GM12878 (cell line): ENCODE measurements at places on chromosomes 6 and 20.
A peak's percentile ranks its signal among the peaks of the same experiment; 100 is the strongest.

GRCh38 chr6:142942805-142943227, 2.2 kb downstream of the HIVEP2 start:
- DNase-seq, result no peak

- no peak for DNase-seq
Measured at GRCh38 chr20:57153238-57153905, 113.1 kb downstream of the BMP7 start.

- DNase-seq, result peak; percentile 99
Measured at GRCh38 chr6:26199057-26199772, 112.0 kb downstream of the HFE start.

GRCh38 chr20:39878809-39879208, 810.2 kb downstream of the MAFB start:
- no peak for DNase-seq

DNA sequence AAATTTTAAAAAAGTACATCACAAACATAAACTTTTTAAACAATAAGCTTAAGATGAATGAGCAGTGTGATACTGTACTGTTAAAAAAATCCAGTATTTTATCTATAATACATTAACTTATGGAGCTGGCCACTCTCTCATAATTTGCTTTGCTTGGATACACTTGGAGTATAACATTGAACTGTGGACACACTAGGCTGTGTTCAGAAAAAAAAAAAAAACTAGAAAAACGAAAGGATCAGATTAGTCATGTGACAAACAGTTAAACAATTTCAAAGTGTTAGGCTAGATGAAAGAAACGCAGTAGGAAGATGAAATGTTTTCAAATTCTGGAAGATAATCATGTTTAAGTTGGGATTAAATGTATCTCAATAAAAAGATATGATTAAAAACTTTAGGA, 220.0 kb downstream of the GRIK2 start:
- DNase-seq, result no peak

DNA sequence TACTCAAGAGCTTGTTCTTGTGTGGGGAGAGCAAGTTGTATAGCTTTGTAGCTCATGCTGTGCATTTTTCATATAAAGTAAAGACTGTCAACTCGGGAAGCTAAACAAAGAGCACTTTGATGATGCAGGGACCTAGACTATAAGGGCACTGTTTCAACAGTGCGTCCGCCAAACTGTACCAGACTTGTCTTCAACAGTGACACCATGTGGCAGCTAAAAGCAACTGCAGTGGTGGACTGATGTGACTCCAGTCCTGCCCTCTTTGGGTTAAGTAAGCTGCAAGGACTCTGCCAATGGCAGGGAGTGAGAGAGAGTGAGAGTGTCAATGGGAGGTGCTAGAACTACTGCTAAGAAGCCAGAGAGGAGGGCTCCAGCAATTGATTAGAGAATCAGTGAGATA, 48.1 kb upstream of the MC3R start:
- no peak for DNase-seq

DNA sequence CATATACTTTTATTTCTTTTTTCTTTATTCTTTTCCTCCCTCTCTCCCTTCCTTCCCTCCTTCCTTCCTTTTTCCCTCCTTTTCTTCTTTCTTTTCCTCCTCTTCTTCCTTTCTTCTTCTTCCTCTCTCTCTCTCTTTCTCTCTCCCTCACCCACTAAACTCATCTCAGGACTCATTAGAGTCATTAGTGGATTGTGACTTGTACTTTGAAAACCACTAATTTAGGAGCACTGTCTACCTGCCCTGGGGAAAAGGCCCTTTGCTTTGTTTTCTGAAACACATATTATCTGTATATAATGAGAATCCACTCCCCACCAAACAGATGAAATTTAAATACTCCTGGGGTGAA, 68.7 kb upstream of the CEP85L start:
- no peak for DNase-seq

GRCh38 chr6:153003366-153003690, 819 bp upstream of the MTRF1L start:
- no peak for DNase-seq

GRCh38 chr6:91433660-91434534, 847.0 kb upstream of the MAP3K7 start:
- no peak for DNase-seq

DNA sequence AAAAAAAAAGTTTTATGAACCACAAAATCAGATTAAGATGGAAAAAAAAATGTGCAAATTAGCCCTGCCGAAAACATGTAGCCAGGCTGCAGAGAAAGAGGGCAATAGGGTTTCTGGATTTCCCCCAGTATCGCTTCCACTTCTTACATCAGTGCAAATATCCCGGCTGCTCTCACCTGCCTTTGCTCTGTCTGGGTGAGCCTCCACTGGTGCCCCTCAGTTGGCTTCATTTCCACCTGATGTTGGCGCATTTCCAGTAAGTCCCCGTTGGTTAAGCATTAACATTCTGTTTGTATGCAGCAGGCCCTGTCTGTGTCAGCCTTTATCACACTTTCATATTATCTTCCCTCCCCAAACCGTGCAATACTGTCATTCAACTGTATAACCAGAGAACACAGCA, 215.1 kb downstream of the CBLN4 start:
- DNase-seq, result no peak

DNA sequence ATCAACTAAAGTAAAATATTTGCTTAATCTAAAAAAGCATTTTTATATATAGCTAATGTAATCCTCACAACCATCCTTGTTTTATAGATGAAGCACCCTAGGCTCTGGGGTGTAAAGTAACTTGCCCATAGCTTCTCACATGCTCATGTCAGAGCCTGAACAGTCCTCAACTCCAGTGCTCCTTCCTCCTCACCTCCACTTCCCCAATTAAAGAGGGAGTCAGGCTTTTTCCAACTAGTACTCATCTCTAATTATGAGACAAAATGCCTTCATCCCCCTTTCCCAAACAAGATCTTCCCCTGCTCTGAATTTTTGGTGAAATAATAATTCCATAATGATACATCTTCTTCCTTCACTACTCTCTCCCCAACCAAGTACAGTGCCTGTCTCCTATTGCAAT, 290.8 kb upstream of the PRDM1 start:
- no peak for DNase-seq

DNA sequence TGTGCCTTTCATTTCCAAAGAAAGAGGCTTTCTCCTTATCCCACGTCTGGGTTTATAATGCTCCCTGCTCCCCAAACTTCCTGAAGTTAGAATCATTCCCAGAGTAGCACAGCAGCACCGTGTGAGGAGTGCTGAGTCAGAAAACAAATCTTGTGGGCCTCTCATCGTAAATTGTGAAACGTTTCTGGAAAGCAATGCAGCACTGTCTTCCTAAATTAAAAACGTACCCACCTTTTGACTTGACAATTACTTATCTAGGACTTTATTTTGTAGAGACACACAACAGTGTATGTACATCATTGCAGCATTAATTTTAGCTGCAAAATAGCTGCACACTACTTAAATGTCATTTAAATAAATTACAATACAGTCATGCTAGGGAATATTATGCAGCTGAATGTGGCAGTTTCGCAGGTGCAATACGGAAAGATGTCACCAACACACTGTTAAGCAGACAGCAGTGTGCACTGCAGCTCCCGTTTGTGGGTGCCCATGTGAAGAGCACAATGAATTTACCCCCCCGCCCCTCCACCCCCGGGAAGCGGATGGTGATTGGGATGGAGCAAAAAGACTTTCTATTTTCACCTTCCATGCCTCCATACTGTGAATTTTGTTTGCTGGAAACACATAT, 30.8 kb downstream of the RRBP1 start:
- DNase-seq, result no peak

DNA sequence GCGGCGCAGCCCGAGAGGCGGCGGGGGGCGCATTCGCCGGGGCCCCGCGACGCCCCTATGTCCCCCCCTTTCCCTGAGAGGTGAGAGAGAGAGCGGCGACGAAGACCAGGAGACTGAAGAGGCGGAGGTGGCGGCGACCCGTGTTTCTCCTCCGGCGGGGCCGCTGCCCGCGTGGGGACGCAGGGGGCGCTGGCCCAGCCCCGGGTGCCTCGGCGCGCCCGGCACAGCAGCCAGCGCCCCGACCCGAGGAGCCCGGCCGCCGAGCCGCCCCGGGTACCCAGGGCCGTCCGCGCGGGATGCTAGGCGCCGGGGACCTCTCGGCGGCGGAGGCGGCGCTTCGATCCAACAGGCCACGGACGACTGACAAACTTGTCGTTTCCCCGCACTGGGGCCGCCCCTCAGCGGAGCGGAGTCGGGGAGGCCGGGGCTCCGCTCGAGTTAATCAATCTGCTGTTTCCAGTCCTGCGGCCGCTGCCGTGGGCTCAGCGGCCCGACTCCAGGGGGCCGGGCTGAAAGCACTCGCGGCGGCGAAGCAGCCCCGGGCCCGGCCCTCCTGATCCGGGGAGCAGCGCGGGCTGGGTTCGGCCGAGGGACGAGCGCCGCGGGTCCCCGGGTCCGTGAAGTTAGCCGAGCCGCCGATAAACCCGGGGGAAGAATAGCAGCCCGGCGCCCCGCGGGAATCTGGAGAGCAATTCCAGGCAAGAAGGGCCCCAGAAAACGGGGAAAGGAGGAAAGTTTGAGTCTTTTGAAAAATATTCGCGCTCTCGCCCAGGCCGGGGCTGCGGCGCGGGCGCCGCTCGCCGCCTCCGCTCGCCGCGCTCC, 631 bp downstream of the MDGA1 start:
- no peak for DNase-seq

DNA sequence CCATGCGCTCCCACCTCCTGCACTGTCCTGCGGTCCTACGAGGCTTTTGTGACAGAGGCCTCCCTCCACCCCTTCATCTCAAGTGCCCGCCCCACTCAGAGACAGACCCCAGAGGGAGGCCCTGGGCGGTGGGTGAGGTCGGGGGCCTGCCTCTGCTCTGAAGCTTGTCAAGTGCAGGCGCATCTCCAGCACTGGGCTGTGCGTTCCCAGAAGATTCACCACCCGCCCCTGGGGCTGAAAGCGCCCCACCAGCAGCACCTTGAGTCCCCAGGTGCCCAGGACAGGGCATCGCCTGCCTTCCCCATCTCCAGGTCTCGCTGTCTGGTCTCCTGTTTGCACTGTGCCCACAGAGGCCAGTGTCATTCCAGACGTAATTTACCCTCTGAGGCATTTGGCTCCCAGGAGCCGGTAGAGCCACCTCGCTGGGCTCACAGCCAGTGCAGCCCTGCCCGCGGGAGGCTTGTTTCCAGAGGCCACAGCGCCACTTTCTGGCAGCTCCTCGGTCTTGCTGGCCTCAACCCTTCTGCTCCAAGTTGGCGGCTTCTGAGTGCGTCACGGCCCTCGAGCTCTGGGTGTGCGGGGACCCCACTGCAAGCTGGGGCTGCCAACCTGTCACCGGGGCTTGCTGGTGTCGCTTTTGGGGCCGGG, 191.1 kb downstream of the TAF4 start:
- no peak for DNase-seq

- DNase-seq, result no peak
Measured at GRCh38 chr20:44598423-44599305, 16.3 kb downstream of the PKIG start.

GRCh38 chr20:10501402-10501801, 66.3 kb downstream of the SLX4IP start:
- DNase-seq, result no peak

DNA sequence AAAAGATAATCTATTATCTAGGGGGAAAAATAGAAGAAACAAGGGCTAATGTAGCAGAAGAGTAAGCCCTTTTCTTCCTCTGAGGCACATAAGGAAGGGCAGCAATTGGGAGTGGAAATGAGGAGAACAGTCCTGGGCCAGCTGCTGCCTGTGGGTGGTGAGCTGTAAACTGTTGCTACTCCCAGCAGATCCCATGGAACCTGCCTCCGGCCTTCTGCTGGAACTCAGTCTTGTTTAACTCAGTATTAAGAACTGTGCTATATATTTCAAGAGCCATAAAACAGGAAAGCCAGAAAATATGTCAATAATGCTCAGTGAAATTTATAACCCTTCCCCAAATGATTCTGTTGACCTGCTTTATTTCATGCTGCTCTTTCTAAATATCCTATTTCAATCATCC, 464.2 kb downstream of the COL12A1 start:
- no peak for DNase-seq

- peak; percentile 56 for DNase-seq
Measured at GRCh38 chr6:80165143-80165542, 58.7 kb downstream of the BCKDHB start.

DNA sequence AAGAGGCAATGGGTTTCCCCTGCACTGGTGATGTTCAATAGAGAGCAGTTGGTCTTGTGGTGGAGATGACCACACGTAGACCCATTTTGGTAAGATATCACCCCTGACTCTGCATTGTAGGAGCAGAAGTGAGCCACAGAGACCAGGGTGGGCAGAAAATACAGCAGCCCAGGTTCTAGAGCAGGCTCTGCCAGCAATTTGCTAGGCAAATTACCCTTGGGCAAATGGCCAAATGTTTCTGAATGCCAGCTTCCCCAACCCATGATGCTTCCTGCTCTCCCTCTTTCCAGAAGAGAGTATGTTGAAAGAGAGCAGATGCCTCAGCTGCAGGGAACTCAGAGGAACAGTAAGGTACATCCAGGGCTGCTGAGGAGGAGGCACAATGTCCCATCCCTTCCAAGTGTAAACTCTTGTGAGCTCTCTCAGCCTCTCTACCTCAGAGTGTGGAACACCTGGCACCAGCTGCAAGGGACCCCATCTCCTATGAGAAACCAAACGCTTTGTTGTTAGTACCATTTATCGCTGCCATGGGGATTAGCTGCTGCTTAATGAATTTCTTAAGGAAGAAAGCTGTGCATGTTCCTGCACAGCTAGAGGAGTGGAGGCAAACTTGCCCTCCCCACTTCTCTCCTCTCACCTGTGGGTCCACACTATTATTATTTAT, 317.5 kb upstream of the MOCS1 start:
- DNase-seq, result peak; percentile 63

DNA sequence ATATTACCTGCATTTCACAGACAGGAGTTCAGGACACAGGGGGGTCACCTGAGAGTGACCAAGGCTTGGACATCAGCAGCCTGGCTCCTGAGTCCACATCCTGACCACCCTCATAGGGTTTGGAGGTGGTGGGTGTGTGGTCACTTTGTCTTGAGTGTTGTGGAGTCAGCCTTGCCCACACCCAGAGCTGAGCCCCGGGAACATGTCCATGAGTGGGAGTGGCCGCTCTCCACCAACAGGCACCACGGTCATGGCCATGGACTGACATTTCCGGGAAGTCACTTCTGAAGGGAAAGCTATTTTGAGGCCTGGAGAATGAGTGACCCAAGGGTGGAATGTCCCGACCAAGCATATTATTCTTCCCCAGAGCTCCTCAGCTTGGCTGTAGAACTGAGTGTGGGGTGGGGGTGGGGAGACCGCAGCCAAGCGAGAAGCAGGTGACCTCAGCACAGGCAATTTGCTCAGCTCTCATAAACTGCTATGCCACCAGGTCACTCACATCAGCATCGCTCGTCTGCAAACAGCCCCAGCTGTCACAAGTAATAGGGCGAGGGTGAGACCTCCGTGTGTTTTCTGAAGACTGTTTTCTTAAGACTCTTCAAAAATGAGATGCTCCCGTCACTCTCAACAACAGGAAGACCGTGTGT, 348.6 kb upstream of the CDH4 start:
- no peak for DNase-seq

DNA sequence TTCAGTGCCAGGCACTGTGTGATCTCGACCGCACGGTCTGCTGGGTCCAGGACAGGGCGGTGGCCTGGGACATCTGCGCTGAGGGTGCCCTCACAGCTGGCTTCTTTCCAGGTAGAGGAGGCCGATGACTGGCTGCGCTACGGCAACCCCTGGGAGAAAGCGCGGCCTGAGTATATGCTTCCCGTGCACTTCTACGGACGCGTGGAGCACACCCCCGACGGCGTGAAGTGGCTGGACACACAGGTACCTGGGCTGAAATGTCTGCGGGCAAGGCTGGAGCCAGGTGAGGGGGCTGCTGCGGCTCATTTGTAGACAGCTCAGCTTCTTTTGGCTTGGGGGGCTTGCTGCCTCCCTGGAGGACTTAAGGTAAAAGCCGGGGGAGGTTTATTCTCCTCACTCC, 26.6 kb downstream of the PYGB start:
- no peak for DNase-seq
